ENCODE measurements at places on chromosomes 5 and 9. TPM values are rescaled to one million over a fixed set of nuclear protein-coding genes. Genes with fewer than 3 reads are reported as not detected.

- no peak for DNase-seq
These were observed 3.2 kb downstream of the ZNF366 start for GRCh38 chr5:72503888-72504491.

The TSSK1B gene
- not detected for polyA plus RNA-seq

The ZNF367 gene
- 8.6 TPM for polyA plus RNA-seq

The TICAM2 gene
- polyA plus RNA-seq, result 3.8 TPM

The ITK gene
- polyA plus RNA-seq, result 0.49 TPM
